ENCODE measurements at places on chromosomes 7 and 10.
A peak's percentile ranks its signal among the peaks of the same experiment; 100 is the strongest.

DNA sequence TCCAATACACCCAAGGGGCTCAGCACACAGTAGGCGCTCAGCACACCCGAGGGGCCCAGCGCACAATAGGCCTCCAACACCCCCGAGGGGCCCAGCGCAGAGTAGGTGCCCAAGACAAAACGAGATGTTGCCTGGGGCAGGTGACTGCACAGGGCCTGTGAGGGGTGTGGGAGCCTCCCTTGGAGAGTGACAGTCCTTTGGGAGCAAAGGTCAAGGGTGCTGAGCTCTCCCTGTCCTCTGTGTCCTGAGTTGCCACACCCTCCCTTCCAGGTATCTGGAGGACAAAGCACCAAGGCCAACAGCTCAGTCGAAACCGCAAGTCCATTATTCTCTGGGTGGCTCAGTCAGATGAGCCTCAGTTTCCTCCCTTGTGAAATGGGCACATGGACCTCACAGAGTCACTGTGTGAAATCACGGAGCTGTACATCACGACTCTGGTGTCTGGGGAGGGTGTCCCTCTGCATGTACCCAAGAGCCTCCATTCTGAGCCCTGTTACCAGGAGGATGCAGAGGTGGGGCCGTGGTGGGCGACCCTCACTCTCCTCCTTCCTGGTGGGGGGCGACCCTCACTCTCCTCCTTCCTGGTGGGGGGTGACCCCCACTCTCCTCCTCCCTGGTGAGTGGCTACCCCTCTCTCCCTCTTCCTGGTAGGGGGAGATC lies 81.3 kb downstream of the FOXL3 start:
- DNase-seq: no peak

- DNase-seq: no peak
Measured at GRCh38 chr7:30648744-30649540, 33.3 kb downstream of the CRHR2 start.

DNA sequence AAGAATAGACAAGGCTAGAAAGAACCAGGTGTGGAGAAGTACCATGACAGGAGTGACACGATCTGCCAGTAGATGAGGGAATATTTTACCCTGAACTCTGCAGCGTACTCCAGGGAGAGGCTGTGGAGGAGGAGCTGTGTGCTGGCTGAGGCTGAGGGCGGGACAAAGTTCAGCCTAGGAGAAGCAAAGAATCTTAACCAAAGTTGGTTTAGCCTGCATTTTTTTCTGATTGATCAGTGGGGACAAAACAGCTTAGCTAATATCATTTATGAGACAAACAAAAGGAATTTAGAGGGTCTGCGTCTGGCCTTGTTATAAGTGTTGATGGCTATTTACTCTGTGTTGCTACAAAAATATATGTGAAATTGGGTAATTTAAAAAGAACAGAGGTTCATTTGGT lies 5.2 kb upstream of the NPSR1 start:
- no peak for DNase-seq

- no peak for DNase-seq
Measured at GRCh38 chr7:120033114-120033513, 239.9 kb upstream of the KCND2 start.

DNA sequence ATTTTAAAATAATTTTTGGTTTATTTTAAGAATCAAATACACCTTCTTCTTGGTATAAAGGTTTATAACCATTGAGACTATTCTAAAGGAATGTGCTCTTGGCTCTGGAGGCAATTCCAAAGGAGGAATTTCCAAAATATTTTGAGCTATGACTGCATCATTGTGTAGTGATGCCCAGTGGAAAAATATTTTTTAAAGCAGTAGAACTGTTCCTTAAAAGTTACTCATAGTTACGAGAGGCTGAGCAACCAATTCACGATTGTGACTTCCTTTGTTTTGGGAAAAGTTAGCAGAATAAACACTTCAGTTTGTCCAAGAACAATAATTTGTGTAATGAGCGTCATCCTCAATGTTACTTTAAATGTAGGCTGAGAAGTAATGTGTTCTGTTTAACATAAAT lies 233.6 kb downstream of the BAMBI start:
- no peak for DNase-seq

- no peak for DNase-seq
Measured at GRCh38 chr10:123357421-123357930, 203.3 kb downstream of the BUB3 start.

GRCh38 chr10:79386637-79387465 lies 39.6 kb downstream of the PPIF start:
- peak; percentile 0 for DNase-seq

DNA sequence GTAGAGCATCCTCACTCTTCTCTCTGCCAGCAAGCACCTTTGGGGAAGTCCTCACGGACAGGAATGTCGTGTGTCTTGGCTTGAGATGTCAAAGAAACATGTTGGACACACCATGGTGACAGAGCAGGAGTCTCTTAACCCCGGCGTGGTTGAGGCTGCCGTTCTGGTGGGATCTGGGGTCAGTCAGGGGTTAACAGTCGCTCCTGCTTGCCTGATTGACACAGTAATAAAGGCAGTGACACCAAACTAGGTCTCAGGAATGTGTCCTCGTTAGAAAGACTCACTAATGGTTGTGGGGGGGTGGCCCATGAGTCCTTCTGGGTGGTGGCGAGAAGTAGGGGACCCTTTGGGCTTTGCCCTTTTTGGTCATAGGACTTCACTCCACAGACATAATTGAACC lies 69.0 kb downstream of the TCF7L2 start:
- DNase-seq: no peak

GRCh38 chr10:123858907-123859652 lies 32.5 kb downstream of the CPXM2 start:
- no peak for DNase-seq

DNA sequence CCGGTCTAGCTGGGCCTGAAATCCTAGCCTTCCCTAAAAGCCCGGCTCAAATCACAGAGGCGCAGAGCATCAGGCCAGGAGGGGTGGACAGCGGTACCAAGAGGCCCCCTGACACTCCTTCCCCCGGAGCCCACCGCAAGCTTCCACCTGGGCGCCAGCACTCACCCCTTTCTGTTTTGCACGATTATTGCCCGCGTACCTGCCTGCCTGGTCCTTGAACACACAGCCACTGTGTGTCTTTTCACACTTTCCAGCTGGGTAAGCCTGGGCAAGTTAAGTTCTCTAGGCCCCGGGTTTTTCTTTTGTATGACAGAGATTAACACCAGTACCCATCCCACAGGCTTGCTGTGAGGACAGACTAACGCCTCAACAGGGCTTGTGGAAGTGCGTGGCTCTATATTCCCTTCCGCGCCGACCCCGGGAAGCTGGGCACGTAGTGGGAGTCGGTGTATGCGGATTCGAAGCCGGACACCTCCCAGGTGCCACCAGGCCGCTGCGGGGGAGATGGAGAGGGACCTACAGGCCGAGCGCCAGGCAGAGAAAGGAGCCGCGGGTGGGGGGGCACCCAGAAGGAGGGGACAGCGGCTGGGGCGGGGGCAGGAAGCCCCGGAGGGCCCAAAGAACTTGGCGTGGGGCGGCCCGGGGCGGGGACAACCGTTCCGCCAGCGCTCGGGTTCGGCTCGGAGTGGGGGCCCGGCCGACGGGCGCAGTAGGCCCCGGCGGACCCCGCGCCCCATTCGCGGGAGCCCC lies 792 bp downstream of the ZNF746 start:
- DNase-seq: peak; percentile 59

DNA sequence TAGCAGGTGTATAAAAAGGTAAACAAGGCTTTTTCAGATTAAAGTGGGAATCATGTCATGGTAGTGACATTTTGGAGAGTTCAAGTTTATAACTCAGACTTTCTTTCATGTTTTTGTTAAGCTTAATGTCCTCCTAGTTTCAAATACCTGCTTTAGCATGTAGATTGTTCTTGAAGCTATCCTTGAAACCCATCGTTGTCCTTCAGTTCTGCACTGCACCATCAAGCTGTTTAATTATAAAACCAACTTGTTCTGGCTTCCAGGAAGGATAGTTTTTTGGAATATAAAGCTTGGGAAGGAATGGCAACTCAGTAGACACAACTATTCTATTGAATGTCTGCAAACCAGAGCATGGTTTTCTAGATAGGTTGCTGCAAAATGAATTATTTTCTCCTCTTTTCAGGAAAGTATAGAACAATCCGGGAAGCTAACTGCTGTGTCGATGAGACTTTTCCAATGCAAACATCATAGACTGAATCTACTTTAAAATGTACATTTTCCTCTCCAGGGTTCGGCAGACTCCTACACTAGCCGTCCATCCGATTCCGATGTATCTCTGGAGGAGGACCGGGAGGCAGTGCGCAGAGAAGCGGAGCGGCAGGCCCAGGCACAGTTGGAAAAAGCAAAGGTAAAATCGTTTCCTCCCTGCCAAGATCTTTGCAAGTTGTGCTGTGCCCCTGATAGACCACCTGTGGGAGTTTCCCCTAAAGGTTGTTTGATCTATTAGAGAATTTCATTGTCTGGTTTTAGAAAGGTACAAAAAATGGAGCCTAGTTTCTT lies 249.8 kb downstream of the NSUN6 start:
- no peak for DNase-seq

- DNase-seq: no peak
Measured at GRCh38 chr7:142454862-142455261, 197.0 kb upstream of the PRSS58 start.

DNA sequence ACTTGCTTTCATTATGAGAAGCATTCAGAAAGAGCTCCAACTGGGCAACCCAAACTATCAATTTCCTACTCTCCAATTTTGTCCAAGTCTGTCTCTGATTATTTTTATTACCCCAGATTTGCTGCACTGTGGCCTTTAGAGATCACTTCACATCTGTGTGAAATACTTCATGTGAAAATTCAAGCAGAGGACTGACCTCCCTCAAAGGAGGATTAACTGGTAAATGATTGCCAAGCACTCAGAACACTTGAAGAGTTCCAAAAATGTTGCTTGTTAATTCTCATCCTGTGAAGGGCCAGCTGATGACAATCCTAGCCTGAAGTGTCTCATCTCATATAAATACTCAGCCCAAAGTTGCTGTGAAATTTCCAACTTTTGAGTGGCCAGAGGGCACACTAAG lies 182.8 kb upstream of the DGKB start:
- DNase-seq: no peak

DNA sequence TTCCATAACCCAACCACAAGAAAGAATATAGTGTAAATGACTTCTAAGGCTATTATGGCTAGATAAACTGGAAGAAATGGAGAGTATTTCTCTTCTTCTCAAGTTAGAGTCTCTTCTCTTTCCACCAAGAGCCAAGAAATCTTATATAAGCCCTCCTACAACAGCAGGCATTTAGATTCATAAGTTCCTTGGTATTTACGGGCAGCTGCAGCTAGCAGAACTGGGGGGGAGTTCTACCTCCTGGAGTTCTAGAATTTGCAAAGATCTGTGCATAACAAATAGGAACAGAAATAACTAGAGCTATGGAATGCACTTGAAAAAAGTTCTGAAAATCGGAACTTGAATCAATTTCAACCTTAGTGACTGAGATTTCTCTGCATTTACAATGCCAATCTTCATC lies 715.2 kb upstream of the GRM3 start:
- no peak for DNase-seq

DNA sequence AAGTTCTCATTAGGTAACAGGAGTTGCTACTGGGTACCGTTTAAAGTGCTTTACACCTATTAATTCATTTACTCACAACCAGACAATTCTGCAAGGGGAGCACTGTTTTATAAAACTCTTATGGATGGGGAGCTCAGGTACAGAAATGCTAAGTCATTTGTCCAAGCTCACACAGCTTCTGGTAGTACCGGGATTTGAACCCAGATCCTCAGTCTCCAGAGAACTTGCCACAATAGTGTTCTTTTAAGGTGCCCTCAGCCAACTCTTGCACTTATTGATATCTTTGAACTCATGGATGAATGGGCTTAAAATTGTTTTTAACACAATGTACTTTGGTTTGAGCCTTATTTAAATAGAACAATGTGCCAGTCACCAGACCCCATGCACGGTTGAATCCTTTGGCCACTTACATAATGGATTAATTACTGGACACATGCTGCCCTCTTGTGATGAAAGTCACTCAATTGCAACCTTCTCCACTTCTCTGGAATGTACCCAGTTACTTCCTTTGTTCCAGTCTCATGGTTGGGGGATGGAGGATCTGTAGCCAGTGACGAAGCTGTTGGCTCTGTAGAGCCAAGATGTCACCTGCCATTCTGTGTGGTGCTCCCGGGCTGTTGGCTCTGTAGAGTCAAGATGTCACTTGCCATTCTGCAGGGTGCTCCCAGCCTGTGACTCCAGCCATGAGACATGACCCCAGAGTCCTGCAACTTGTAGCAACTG lies 65.6 kb downstream of the NOD1 start:
- no peak for DNase-seq

DNA sequence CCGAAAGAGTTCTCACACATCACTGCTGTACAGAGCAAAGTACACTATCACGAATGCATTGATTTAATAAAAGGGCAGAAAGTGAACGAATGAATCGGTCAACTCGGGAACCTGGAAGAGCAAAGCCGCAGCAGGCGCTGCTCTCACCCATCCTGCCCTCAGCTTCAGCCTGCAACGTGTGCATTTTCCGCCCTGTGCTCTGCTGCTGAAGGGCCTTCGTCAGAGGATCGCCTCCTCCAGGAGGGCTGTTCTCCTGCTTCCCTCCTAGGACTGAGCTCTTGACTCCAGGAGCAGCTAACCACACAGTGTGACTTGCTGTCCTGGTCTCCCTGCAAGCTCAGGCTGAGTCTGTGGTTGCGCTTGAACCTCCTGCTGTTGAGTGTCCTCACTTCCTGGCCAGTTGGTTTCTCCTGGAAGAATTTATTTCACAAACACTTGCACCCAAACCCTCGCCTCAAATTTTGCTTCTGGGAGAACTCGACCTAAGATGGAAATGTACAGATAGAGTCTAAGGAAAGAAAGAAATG lies 473.0 kb upstream of the KLF6 start:
- no peak for DNase-seq

GRCh38 chr7:2537981-2538851 lies 17.1 kb downstream of the BRAT1 start:
- DNase-seq: no peak

- DNase-seq: no peak
Measured at GRCh38 chr7:126698446-126698845, 554.3 kb downstream of the GRM8 start.

DNA sequence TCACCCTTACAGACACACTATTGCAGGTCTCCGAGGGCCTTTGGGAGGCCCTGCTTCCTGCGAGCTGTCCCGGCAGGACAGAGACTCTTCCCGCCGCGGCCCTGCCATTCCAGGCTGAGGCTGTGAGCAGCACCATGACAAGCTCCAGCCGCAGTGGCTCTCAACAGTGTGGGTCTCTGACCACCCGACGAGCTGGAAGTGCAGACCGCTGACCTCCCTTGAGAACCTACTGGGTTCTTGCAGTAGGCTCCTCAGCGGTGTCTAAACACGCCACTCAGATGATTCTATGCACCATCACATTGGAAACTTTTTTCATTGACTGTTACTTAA lies 303.4 kb downstream of the WDR37 start:
- DNase-seq: no peak

GRCh38 chr10:102761981-102762380 lies 18.2 kb downstream of the WBP1L start:
- no peak for DNase-seq

DNA sequence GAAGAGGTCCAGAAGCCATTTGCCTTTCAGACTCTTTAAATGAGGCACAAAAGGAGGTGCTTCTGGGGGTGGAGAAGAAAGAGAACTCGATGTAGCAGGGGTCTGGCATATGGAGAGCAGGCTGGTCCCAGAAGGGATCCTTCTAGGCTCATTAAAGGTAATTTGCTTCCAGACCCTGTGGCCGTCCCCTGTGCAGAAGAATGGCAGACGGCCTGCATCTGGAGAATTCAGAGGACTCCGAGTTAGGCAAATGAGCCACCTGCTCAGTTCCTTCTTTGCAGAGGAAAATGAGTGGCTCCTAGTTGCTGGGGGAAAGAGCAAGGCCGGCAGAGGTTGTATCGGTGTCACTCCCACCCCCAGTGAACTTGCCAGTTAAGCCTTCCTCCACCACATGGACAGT lies 73.8 kb upstream of the FAM180A start:
- DNase-seq: no peak

GRCh38 chr7:96167424-96167823 lies 154.5 kb downstream of the SLC25A13 start:
- DNase-seq: no peak
